ENCODE measurements at places on chromosomes 12 and 14. TPM values are rescaled to one million over a fixed set of nuclear protein-coding genes. Genes with fewer than 3 reads are reported as not detected.

GPR137C gene
- total RNA-seq, result 1.2 TPM

ZNF605 gene
- 12.9 TPM for total RNA-seq

CAPZA3 gene
- not detected for total RNA-seq

SLC22A17 gene
- total RNA-seq, result 9.7 TPM

RAPGEF3 gene
- total RNA-seq, result 34.8 TPM

ACOT6 gene
- total RNA-seq, result not detected

JDP2 gene
- 21.9 TPM for total RNA-seq

MIPOL1 gene
- total RNA-seq, result 8.9 TPM

RPL10L gene
- not detected for total RNA-seq

RAB35 gene
- 21.9 TPM for total RNA-seq

RASSF9 gene
- 7.3 TPM for total RNA-seq

DNA sequence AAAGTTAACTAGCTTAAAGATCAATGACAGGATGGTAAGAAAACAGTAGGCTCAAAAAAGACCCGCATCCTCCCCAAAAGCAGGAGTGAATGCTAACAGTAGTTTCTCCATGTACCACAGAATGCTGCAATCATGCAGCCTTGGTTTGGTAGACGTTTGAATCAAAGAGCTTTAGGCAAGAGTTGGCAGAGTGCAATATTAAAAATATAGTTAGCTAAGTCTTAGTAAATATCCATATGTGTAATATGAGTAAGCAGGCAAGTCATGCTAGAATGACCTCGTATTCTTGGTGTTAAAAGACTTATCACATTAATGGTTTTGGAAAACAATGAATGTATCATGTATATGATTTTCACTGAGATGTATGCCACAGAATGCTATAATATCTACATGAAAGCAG lies 18.8 kb upstream of the KLRF1 start:
- H3K36me3 ChIP-seq, result no peaks in the 10 kb centered on the region
- no peak for DNase-seq
- H3K4me1 ChIP-seq, result no peaks in the 10 kb centered on the region

DNA sequence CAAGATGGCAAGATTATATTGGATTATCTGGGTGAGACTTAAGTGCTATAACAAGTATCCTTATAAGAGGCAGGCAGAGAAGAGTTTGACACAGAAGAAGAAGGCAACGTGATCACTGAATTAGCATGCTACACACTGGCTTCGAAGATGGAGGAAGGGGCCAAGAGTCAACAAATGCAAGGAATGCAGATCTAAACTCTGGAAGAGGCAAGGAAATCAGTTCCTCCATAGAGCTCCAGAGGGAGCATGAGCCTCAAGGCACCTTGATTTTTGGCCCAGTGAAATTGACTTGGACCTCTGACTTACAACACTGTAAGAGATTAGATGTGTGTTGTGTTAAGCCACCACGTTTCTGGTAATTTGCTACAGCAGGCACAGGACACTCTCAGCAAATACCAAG lies 536.4 kb upstream of the SEL1L start:
- H3K4me1 ChIP-seq, result no peaks in the 10 kb centered on the region
- no peak overlapping the region for H3K4me3 ChIP-seq
- no peak overlapping the region for H3K27ac ChIP-seq
- no peak for DNase-seq
- no peaks in the 10 kb centered on the region for H3K36me3 ChIP-seq

GRCh38 chr12:124548854-124549378 lies 18.5 kb downstream of the NCOR2 start:
- no peaks in the 10 kb centered on the region for H3K27me3 ChIP-seq
- H3K4me1 ChIP-seq, result peaks cover 83% of the 10 kb centered on the region
- H3K4me3 ChIP-seq, result no peak overlapping the region
- H3K36me3 ChIP-seq, result no peaks in the 10 kb centered on the region
- H3K27ac ChIP-seq, result peak overlapping the region; percentile 37

GRCh38 chr12:43501703-43502102 lies 50.3 kb downstream of the ADAMTS20 start:
- H3K36me3 ChIP-seq, result no peaks in the 10 kb centered on the region
- DNase-seq, result no peak
- H3K27me3 ChIP-seq, result no peaks in the 10 kb centered on the region
- H3K4me3 ChIP-seq, result no peak overlapping the region
- no peak overlapping the region for H3K27ac ChIP-seq
- no peaks in the 10 kb centered on the region for H3K4me1 ChIP-seq

DNA sequence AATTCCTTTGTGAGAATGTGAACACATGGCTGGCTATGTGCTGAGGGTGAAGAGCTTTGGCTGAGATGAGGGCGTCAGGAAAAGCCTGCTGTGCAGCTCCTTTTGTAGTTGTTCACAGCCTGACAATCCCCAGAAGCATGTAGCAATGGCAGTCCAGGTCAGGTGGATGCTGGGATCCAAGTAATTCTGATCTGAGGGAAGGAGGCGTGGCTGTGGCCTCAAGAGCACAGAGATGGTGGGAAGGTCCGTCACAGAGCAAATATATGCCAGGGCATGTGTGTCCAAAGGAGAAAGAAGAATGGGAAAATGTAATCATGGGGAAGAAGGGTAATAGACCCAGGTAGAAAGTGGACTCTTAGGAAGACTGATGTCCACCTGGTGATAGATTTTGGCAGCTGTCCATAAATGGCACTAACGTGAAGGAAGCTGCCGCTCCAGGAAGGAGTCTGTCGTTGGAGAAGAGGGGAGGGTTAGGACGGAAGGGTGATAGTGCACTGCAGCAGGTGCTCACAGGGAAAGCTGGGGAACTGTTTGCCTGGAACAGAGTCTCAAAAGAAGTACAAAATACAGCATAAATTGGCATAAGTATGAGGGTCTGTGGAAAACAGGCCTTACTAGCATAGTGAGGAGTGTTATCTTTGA lies 13.8 kb downstream of the MGST1 start:
- no peaks in the 10 kb centered on the region for H3K36me3 ChIP-seq
- H3K27ac ChIP-seq, result no peak overlapping the region
- H3K27me3 ChIP-seq, result no peaks in the 10 kb centered on the region
- no peaks in the 10 kb centered on the region for H3K4me1 ChIP-seq
- no peak for DNase-seq

DNA sequence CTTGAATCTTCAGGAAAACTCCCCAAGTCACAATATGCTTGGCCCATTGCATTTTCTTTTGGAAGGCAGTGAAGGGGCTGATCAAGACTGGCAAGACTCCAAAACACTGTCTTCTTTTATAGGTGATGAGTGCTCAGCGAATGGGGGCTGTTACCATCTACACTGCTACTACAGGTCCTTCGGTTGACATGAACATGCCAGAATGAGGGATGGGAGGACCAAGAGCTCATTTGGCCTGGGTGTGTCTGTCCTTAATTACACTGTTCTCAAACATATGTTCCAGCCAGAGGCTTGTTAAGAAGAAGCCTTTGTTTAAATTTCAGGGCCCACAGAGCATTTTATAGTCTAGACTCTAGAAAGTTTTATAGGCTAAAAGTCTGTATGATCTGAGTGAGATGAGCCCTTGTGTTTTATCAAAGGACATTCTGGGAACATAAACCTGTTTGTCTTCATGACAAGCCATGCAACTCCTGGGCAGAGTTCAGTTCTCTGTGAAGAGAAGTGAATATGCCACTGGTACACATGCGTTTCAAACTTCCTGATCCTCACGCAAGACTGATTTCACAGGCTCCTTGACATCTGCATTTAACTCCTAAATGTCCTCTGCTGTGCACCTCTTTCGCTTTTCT lies 4.7 kb upstream of the FAM234B start:
- no peak overlapping the region for H3K27ac ChIP-seq
- H3K36me3 ChIP-seq, result no peaks in the 10 kb centered on the region
- DNase-seq, result no peak
- peaks cover 9% of the 10 kb centered on the region for H3K4me1 ChIP-seq
- no peak overlapping the region for H3K4me3 ChIP-seq
- no peaks in the 10 kb centered on the region for H3K27me3 ChIP-seq

DNA sequence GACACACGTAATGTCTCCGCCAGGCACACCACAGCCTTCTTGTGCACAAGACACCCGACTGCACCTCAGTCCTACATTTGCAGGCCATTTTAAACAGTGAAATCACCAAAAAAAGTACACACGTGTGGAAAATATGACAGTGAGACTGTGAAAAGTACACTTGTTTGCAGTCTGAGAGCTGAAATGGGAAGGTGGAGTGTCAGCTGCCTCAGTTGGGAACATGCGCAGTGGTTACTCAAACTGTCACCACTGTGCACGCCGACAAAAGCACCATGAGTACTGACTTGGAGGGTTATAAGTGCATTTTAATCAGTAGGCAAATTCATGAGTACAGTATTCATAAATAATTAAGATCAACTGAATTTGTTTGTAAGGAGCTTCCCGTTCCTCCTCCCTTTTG lies 15.8 kb downstream of the VPS33A start:
- H3K4me3 ChIP-seq, result no peak overlapping the region
- peaks cover 54% of the 10 kb centered on the region for H3K36me3 ChIP-seq
- no peak for DNase-seq

- no peaks in the 10 kb centered on the region for H3K4me1 ChIP-seq
- no peak overlapping the region for H3K4me3 ChIP-seq
- H3K36me3 ChIP-seq, result no peaks in the 10 kb centered on the region
- H3K27ac ChIP-seq, result no peak overlapping the region
- peaks cover 100% of the 10 kb centered on the region for H3K27me3 ChIP-seq
Observed at GRCh38 chr12:132321321-132322118, 7.9 kb downstream of the GALNT9 start.

- H3K27ac ChIP-seq, result peak overlapping the region; percentile 20
- no peak for DNase-seq
- peaks cover 13% of the 10 kb centered on the region for H3K4me1 ChIP-seq
- H3K27me3 ChIP-seq, result no peaks in the 10 kb centered on the region
Observed at GRCh38 chr12:9742661-9743060, 9.8 kb upstream of the CLECL1 start.

DNA sequence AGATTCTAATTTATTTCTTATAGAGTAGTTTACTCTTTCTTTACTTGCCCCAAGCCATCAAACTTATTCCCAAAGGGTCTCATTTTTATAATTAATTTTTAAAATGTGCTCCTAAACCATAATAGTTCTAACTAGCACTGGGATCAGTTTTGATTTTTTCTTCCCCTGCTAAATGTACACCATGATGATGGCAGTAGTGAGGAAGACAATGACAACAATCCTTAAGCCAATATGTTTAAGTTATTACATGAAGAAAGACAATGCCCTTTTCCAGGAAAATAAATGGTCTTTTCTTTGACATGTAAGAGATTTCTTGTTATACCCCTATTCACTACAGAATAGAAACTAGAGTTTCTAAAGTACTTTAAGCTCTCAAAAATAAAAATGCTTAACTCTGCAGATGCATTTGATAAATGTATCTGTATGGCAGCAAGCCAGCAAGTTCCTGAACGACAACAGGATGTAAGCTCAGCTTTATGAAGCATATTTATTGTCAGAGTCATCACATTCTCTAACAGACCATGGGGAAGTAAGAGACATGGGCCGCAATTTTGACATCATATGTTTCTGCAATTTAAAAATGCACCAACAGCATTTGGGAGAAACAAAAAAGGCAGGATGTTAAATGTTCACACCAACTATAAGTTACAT lies 36.0 kb upstream of the SNX6 start:
- no peak overlapping the region for H3K4me3 ChIP-seq
- H3K36me3 ChIP-seq, result no peaks in the 10 kb centered on the region
- peak overlapping the region; percentile 48 for H3K27ac ChIP-seq
- H3K4me1 ChIP-seq, result peaks cover 4% of the 10 kb centered on the region
- no peaks in the 10 kb centered on the region for H3K27me3 ChIP-seq

GRCh38 chr14:103746701-103747100 lies 31.1 kb downstream of the ZFYVE21 start:
- peaks cover 5% of the 10 kb centered on the region for H3K4me1 ChIP-seq
- DNase-seq, result no peak
- no peak overlapping the region for H3K27ac ChIP-seq
- no peak overlapping the region for H3K4me3 ChIP-seq
- H3K36me3 ChIP-seq, result peaks cover 99% of the 10 kb centered on the region

DNA sequence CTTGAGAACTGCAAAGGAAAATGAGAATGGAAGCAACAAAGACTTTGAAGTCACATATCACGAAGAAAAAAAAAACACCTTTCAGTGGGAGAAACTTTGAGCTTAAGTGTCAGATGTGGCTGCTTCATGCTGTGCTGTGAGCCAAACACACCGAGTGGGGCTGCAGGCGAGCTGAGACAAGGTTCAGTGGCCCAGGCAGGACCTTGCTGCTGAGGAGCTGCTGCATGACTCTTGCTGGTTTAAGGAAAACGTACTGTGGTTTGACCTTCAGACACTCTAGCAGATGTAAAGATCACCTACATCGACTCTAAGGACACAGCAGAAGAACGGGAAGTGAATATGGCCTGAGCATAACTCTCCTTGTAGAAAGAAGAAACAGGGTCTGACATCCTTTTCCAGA lies 118.1 kb upstream of the OR4E1 start:
- no peaks in the 10 kb centered on the region for H3K4me1 ChIP-seq
- DNase-seq, result no peak
- no peak overlapping the region for H3K4me3 ChIP-seq
- no peaks in the 10 kb centered on the region for H3K27me3 ChIP-seq

- peaks cover 9% of the 10 kb centered on the region for H3K4me1 ChIP-seq
- no peaks in the 10 kb centered on the region for H3K36me3 ChIP-seq
- no peaks in the 10 kb centered on the region for H3K27me3 ChIP-seq
- no peak overlapping the region for H3K4me3 ChIP-seq
- no peak for DNase-seq
Observed at GRCh38 chr12:26428420-26428819, 233.0 kb downstream of the SSPN start.

DNA sequence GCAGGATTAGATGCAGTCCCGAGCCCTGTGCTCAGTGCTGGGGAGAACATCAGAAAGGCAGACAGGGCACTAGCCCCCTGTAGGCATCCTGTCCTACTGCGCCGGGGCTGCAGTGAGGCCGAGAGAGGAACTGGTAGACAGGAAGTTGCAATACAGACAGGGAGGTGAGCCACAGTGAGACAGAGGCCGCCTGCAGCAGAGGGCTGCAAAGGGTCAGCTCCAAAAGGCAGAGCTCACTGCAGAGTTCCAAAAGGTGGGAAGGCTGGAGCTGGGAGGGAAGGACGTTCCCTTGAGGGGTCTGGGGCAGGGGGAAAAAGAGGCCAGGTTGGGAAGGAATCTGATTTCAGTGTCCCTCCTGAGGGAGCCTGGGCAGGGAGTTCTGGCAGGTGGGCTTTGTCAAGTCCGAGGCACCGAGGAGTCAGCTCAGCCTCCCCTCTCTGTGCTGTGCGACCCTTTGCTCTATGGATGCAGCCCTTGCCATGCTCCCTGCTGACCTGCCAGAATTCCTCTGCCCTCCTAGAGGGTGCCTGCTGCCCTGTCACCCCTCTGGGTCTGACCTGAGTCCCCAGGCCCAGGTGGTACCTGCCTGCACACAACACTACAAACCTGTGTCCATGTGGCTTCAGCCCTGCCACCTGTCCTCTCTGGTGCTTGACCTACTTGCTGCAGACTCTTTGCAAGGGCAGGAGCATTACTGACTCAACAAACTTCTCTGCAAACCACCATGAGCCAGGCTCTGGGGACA lies 63.5 kb downstream of the PRMT8 start:
- H3K4me1 ChIP-seq, result peaks cover 7% of the 10 kb centered on the region
- no peak overlapping the region for H3K4me3 ChIP-seq
- H3K27me3 ChIP-seq, result peaks cover 41% of the 10 kb centered on the region

Measured in left ventricle myocardium inferior (tissue), 1 donor.